ENCODE measurements at places on chromosomes 1 and 21. TPM values are rescaled to one million over a fixed set of nuclear protein-coding genes. Genes with fewer than 3 reads are reported as not detected.

The FAM3B gene
- total RNA-seq: 0.27 TPM

DNA sequence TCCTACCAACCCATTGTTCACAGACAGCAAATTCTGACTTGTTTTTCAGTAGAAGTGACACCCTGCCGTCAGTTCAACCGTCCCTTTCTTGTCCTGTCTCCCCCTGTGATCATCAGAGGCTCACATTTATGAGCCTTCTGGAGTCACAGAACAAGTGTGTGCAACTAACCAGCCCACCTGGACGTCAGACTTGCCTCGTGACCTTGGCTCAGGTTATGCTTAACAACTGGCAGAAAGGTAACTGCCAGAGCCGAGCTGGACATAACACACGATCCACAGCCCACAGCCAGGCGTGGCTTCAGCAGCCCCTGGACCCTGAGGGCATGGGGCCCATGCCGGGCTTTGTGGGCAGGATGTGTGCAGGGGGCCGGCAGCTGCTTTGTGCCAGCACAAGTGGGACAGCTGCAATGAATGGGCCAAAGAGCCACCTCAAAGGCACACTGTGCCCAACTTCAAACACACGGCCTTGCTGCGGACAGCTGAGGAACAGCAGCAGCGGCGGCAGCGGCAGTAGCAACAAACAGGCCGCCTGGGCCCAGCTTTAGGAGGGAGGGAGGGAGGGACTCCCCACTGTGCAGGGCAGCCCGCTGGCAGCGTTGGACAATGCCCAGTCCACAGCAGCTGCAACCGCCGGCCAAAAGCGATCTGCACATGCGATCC lies 103.9 kb downstream of the ZBTB18 start:
- DNase-seq: peak; percentile 87
- H3K4me3 ChIP-seq: no peak overlapping the region
- H3K27me3 ChIP-seq: no peaks in the 10 kb centered on the region
- H3K4me1 ChIP-seq: peaks cover 23% of the 10 kb centered on the region
- no peaks in the 10 kb centered on the region for H3K36me3 ChIP-seq

The KAZN gene
- total RNA-seq: 5.1 TPM

DNA sequence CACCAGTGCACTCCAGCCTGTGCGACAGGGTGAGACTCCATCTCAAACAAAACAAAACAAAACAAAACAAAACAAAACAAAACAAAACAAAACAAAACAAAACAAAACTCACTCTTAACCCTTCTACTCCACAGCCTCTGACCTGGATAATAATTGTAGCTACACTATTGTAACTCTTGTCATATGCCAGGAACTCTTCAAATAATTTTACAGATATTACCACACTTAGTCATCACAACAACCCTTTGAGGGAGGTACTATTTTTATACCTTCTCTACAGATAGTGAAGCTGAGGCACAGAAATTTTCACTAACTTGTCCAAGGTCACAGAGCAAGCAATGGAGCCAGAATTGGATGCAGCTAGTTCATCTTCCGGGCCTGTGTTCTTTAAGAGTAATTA lies 547.8 kb downstream of the ADGRL2 start:
- no peak overlapping the region for H3K4me3 ChIP-seq
- H3K36me3 ChIP-seq: no peaks in the 10 kb centered on the region
- no peaks in the 10 kb centered on the region for H3K4me1 ChIP-seq
- DNase-seq: no peak

The SPRR2G gene
- total RNA-seq: not detected

GRCh38 chr1:12035312-12035711 lies 16.0 kb downstream of the MIIP start:
- H3K4me1 ChIP-seq: peaks cover 11% of the 10 kb centered on the region
- H3K36me3 ChIP-seq: peaks cover 6% of the 10 kb centered on the region
- no peak overlapping the region for H3K27ac ChIP-seq
- no peaks in the 10 kb centered on the region for H3K27me3 ChIP-seq
- DNase-seq: no peak
- no peak overlapping the region for H3K4me3 ChIP-seq

DNA sequence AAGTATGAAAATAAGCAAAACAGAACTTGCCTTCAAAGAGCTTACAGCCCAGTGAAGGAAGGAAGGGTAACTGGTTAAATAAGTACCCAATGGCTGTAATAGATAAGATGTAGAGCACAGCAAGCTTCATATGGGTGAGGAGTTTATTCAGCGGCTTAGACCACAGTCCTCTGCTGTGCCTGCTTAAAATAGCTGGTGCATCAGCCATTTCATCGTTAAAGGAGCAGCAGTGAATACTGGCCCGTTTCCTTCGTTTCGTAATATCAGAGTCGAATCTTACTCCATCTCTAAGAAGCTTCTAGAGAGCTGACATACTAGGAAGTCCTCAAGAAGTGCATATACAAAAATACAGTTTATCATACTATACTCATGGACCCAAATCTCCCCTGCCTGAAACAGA lies 286.5 kb downstream of the NFIA start:
- no peak overlapping the region for H3K4me3 ChIP-seq
- no peaks in the 10 kb centered on the region for H3K27me3 ChIP-seq
- no peaks in the 10 kb centered on the region for H3K4me1 ChIP-seq
- no peak for DNase-seq
- no peak overlapping the region for H3K27ac ChIP-seq
- peaks cover 15% of the 10 kb centered on the region for H3K36me3 ChIP-seq

The C1orf21 gene
- total RNA-seq: 42.5 TPM

The TRIM63 gene
- total RNA-seq: 44.8 TPM
